GM23248 (cell line): ENCODE measurements at places on chromosomes 5 and 9. TPM values are rescaled to one million over a fixed set of nuclear protein-coding genes. Genes with fewer than 3 reads are reported as not detected.
A peak's percentile ranks its signal among the peaks of the same experiment; 100 is the strongest.

DNA sequence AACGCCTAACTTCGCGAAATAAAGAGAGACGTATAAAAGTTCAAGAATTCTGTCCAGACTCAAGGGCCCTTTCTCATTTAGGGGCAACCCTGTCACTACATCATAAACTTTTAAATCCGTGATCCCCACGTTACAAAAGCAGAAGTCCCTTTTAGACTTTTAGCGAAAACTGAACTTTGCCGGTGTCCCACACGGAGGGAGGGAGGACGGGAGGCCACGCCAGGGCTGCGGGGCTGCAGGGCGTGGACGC is 515 bp upstream of the F2R start:
- H3K27me3 ChIP-seq, result peaks cover 28% of the 10 kb centered on the region
- DNase-seq, result no peak
- H3K27ac ChIP-seq, result no peak overlapping the region
- no peaks in the 10 kb centered on the region for H3K36me3 ChIP-seq

- 0 out of 2 replicates have a peak, but pooled peaks cover 8% of the 10 kb centered on the region for H3K4me1 ChIP-seq
- DNase-seq, result no peak
- no peak overlapping the region for H3K4me3 ChIP-seq
Measured at GRCh38 chr5:111262815-111263214, 38.6 kb downstream of the CAMK4 start.

DNA sequence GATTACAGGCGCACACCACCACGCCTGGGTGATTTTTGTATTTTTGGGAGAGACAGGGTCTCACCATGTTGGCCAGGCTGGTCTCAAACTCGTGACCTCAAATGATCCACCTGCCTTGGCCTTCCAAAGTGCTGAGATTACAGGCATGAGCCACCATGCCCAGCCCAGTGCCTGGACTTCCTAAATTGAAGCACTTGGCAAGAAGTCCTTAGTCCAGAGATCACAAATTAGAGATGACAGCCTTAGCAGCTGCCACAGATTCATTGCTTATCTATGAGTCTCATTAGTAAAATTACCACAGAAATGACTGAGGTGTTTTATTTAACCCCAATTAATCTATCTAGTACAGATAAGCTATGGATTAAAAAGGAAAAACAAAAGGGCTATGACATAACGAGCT is 19.2 kb downstream of the EFCAB9 start:
- no peak overlapping the region for H3K27ac ChIP-seq
- no peak for DNase-seq
- no peak overlapping the region for H3K4me3 ChIP-seq
- peaks cover 26% of the 10 kb centered on the region for H3K36me3 ChIP-seq
- H3K27me3 ChIP-seq, result no peaks in the 10 kb centered on the region
- no peaks in the 10 kb centered on the region for H3K4me1 ChIP-seq

GRCh38 chr9:90020276-90020871 is 415.6 kb downstream of the GADD45G start:
- H3K4me3 ChIP-seq, result no peak overlapping the region
- no peaks in the 10 kb centered on the region for H3K4me1 ChIP-seq
- no peaks in the 10 kb centered on the region; the same call in 1 of the 2 replicates for H3K27me3 ChIP-seq
- H3K36me3 ChIP-seq, result no peaks in the 10 kb centered on the region
- no peak overlapping the region for H3K27ac ChIP-seq
- DNase-seq, result no peak

- no peaks in the 10 kb centered on the region for H3K36me3 ChIP-seq
- no peak for DNase-seq
- H3K4me1 ChIP-seq, result no peaks in the 10 kb centered on the region
- H3K27me3 ChIP-seq, result peaks cover 7% of the 10 kb centered on the region; the same call in 1 of the 2 replicates
- H3K27ac ChIP-seq, result no peak overlapping the region
Measured at GRCh38 chr9:1087120-1087881, 37.1 kb downstream of the DMRT2 start.

GRCh38 chr9:30039712-30040111 is 2344.7 kb upstream of the ACO1 start:
- H3K36me3 ChIP-seq, result no peaks in the 10 kb centered on the region
- no peak overlapping the region for H3K27ac ChIP-seq
- no peak overlapping the region for H3K4me3 ChIP-seq
- DNase-seq, result no peak
- H3K27me3 ChIP-seq, result no peaks in the 10 kb centered on the region

DNA sequence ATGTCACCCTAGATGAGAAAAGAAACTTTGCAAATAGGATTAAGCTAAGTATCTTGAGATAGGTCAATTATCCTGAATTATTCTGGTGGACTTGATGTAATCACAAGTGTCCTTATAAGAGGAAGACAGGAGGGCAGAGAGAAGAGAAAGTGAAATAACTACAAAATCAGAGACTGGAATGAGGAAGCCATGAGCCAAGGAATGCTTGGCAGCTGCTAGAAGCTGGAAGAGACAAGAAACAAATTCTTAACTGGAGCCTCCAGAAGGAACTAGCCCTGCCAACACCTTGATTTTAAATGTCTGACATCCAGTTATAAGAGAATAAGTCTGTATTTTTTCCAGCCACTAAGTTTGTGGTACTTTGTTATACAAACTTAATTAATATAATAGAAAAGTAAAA is 480.0 kb downstream of the NR2F1-AS1 start:
- no peaks in the 10 kb centered on the region for H3K36me3 ChIP-seq
- peak; percentile 26 for DNase-seq
- H3K4me1 ChIP-seq, result peaks cover 19% of the 10 kb centered on the region
- H3K27me3 ChIP-seq, result no peaks in the 10 kb centered on the region
- H3K4me3 ChIP-seq, result no peak overlapping the region
- peak overlapping the region; percentile 5; the same call in 1 of the 2 replicates for H3K27ac ChIP-seq

DNA sequence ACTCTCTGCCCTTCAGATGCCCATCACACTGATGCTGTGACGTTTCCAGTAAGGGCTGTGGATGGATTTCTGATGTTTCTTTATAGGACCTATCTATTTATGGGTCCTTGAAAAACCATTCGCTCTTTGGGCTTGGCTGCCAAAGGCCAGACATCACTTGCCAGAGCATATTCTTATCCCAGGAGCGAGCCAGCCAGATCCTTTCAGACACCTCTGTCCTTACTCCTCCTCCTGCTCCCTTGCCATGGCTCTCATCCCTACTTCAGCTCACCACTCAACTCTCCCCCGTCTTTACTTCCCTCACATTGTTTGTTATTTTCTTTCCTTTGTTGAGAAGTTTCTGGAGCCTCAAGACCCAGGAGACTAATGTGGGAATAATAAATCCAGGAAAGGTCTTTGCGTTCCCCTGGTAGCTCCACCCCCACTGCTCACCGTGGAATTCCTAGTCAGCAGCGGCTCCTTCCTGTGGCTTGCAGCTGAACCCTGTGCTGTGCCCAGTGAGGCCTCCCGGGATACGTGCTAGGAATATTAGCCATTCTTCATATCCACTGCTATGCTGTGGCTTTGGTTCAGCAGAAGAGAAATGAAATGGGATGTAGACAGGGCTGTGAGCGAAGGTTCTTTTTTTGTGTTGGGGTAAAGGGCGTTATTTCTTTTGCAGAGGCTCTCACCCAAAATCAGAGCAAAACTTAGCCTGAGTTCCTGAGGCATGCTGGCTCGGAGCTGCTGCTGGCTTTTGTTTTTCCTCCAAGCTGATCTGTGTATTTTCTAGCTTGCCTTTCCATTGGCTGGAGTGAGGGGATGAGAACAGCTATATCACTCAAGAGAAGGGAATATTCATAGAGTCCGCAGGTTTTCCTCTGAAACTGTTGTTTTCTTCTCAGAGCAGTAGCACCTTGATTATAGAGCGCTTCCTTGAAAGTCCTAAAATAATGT is 171.1 kb downstream of the SAXO1 start:
- no peaks in the 10 kb centered on the region for H3K27me3 ChIP-seq
- DNase-seq, result peak; percentile 69
- H3K4me3 ChIP-seq, result no peak overlapping the region; the same call in 1 of the 2 replicates
- H3K36me3 ChIP-seq, result peaks cover 25% of the 10 kb centered on the region
- peaks cover 61% of the 10 kb centered on the region for H3K4me1 ChIP-seq

DNA sequence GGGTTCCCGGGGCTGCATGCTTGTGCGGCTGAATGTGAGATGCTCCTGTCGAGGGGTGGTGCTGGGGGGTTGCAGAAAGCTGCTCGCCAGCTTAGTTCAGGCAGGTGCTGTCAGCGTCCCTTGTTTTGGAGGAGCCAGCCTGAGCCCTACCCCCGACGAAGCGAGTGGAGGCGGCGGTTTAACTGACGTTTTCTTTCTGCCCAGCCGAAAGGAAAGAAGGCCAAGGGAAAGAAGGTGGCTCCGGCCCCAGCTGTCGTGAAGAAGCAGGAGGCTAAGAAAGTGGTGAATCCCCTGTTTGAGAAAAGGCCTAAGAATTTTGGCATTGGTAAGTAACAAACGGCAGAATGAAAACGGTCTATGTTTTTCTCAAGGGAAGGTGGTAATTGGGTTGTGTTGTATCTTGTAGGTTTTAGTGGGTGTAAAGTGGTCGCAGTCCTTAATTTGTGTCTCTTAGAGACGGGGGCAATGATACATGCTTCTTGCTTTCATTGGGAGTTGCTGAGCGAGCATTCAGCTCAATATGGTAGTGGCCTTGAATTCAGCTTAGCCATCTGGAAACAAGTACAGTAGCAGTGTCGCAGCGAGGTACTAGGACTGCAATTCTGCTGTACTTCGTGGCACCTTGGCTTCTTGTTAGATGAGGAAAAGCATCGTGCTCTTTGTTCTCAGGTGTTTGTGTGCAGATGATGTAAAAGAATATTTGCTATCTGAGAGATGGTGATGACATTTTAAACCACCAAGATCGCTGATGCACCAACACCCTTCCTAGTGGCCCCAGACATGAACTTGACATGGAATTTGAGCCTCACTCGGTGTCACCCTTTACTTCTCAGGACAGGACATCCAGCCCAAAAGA is 928 bp downstream of the RPL7A start:
- peaks cover 38% of the 10 kb centered on the region for H3K36me3 ChIP-seq
- peaks cover 16% of the 10 kb centered on the region for H3K4me1 ChIP-seq
- H3K27me3 ChIP-seq, result no peaks in the 10 kb centered on the region
- H3K4me3 ChIP-seq, result peak overlapping the region; percentile 98
- DNase-seq, result peak; percentile 43

DNA sequence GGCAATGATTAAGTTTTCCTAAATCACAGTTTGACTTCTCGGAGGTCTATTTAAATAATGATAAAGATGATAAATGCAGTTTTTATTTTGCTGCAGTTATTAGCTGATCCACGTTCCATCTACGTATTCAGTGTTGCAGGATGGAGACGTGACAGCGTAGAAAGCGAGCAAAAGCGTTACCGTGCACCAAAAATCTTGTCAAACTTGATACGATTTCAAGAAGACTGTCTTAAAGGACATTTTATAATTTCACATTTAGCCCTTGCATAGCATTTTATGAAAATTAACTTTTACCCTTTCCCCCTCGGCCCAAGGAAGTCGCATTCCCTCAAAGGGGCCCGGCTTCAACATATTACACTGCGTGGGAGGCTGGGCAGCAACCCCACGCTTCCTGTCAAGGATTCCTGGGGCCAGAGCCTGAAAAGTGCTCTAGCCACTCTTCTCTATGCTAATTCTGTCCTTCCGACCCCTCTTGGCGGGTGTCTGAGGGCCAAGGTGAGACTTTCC is 7.1 kb upstream of the PURA start:
- peaks cover 24% of the 10 kb centered on the region for H3K4me1 ChIP-seq
- H3K27me3 ChIP-seq, result no peaks in the 10 kb centered on the region
- H3K4me3 ChIP-seq, result peak overlapping the region; percentile 84
- peak overlapping the region; percentile 91 for H3K27ac ChIP-seq
- H3K36me3 ChIP-seq, result no peaks in the 10 kb centered on the region

DNA sequence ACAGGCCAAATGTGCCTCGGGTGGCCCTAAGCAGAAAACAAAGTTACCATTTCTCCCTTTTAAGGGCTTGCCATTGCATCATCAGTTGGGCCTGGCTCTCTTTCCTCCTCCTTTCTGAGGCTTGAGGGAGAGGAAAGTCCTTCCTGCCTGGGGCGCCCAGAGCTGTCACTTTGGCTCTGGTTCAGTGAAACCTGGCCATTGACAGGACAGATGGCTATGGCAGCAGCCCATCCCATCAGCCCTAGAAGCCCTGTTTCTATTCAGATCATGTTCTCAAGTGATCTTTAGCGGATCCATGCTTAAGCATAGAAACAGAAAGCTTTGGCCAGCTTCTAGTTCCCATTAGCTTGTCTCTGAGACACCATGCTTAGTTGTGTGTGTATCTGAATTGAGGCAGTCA is 293.4 kb downstream of the YTHDC2 start:
- DNase-seq, result peak; percentile 62
- H3K27ac ChIP-seq, result peak overlapping the region; percentile 41
- H3K4me3 ChIP-seq, result peak overlapping the region; percentile 45
- no peaks in the 10 kb centered on the region; the same call in 1 of the 2 replicates for H3K27me3 ChIP-seq
- H3K36me3 ChIP-seq, result no peaks in the 10 kb centered on the region

GRCh38 chr5:116908537-116908936 is 333.9 kb upstream of the SEMA6A start:
- H3K4me1 ChIP-seq, result no peaks in the 10 kb centered on the region
- no peak overlapping the region for H3K4me3 ChIP-seq
- no peak overlapping the region for H3K27ac ChIP-seq
- DNase-seq, result no peak

DNA sequence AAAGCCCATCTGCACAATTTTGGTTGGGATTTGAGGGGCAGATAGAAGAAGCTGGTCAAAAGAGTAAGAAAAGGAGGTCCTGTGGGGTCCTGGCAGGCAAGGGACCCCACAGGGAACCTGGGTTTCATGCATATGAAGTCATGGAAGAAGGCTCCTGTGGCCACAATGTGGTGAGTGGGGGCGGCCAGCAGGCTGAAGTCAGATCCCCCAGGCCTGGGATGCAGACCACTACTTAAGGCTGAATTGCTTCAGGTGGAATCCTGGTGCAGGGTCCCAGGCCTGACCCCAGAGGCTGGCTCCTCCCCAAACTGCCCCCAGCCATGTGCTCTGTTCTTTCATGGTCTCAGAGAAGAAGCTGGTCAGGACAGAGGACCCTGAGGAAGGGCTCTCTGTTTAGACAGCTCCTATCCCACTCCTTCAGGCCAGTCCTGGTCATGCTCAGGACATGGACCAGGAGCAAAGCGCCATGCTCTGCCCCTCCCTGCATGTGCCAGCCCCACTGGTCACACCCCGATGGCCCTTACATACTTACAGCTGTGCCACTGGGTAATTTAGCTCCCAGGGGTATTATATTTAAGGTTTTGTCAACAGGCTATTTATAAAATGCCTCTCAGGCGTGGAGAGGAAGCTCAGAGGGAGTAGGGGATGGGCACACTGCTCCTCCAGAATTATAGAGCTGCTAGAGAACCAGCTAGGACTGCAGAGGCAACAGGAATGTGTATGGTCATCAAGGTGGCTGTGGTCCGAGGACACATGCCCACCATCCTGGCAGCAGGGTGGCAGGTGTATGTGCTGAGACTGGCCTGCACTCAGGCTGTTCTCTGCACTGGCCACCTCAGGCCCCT is 33.4 kb downstream of the C5orf15 start:
- H3K36me3 ChIP-seq, result no peaks in the 10 kb centered on the region
- no peak for DNase-seq
- no peak overlapping the region for H3K27ac ChIP-seq
- H3K4me3 ChIP-seq, result no peak overlapping the region
- 0 out of 2 replicates have a peak, but pooled peaks cover 10% of the 10 kb centered on the region for H3K27me3 ChIP-seq
- H3K4me1 ChIP-seq, result 0 out of 2 replicates have a peak, but pooled peaks cover 2% of the 10 kb centered on the region

- no peaks in the 10 kb centered on the region for H3K36me3 ChIP-seq
- H3K4me1 ChIP-seq, result peaks cover 18% of the 10 kb centered on the region
- H3K27me3 ChIP-seq, result no peaks in the 10 kb centered on the region
- no peak overlapping the region for H3K27ac ChIP-seq
- no peak overlapping the region for H3K4me3 ChIP-seq
Measured at GRCh38 chr5:159458217-159458711, 128.0 kb upstream of the IL12B start.

Gene TMC1
- 2.4 TPM in 1 of 2 replicates, not detected in the other for total RNA-seq

Gene PCDHA1
- total RNA-seq, result not detected in 2 replicates

Gene FCN2
- total RNA-seq, result not detected in 2 replicates
